Stimulated activated CD4-positive, alpha-beta T cell treated with anti-CD3 and anti-CD28 coated beads, Interleukin-4, amount 100 ng/mL, for 48 hours (primary cell): ENCODE measurements at places on chromosomes 5 and 9.

DNA sequence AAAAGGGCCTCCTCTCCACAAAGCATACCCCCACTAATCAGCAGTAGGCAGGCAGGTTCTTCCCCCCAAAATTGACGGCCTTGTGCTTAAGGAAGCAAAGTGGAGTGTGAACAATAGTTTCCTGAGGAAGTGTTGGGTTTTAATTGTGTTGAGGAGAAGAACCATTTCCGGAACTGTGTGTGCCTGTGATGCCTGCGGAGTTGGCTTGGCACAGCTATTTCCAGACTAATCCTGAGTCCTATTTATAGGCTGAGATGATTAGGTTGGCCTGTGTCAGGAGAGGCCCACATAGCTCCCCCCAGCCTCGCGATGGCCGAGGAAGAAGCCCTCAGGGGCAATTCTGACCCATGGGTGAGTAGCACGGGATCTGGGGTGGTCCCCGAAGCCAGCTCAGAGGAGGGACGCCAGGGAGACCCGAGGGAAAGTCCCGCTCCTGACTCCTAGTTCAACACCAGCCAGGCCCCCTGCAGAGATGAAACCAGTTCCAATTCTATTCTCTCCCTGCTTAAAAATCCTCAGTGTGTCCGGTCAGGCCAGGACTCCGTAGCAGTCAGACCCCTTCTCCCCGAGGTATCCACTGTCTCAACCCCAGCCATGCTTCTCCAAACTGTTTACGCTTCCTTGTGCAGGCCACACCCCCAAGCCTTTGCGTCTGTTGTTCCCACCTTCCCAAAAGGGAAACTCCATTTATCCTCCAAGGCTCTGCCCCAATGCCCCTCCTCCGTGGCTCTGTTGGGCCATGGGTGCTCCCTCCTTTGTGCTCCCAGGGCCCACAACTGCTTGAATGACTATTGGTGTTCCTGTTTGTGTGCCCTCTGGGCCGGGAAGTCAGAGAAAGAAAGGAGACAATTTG, 18.1 kb downstream of the GSN start:
- DNase-seq, result no peak

- no peak for DNase-seq
Observed at GRCh38 chr9:95764533-95765319, 110.8 kb upstream of the ERCC6L2 start.

DNA sequence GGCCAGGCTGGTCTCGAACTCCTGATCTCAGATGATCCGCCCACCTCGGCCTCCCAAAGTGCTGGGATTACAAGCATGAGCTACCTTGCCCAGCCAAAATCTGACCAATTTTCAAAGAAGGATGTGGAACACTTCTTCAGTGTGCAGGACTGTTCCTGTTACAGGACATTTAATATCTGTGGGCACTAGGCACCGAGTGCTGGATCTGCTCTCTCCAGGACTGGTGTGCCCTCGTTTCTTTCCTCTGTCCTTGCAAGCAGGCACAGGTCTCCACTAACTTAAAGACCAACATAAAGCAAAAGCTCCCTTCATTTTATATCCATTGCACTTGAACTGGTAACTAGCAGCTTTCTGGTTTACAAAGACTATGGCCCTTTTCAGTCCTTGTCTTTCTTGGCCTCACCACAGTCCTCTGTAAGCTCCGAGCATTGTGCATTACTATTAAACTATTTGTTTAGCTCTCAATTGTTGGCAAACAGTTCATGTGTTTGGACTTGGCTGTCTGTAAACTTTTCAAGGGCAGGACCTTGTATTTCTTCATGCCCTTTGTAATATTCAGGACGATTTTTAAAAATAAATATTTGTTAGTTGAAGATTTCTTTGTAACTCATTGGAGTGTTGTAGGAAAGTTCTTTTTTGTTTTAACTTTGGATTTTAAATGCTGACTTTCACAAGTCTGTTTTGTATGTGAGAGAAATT, 37.3 kb downstream of the ARHGEF28 start:
- no peak for DNase-seq

- peak; percentile 20 for DNase-seq
Observed at GRCh38 chr9:109182940-109183798, 16.1 kb upstream of the FRRS1L start.

GRCh38 chr9:96279932-96280331, 22.0 kb downstream of the HSD17B3 start:
- no peak for DNase-seq

- DNase-seq, result no peak
Observed at GRCh38 chr5:178392931-178393394, 160.4 kb upstream of the PHYKPL start.

GRCh38 chr5:103016167-103016566, 103.8 kb downstream of the GIN1 start:
- DNase-seq, result no peak

- peak; percentile 30 for DNase-seq
Observed at GRCh38 chr9:22052376-22052945, 43.4 kb upstream of the CDKN2B start.

GRCh38 chr5:109838157-109838556, 148.4 kb downstream of the MAN2A1 start:
- DNase-seq, result no peak

GRCh38 chr5:102959055-102959454, 160.9 kb downstream of the GIN1 start:
- no peak for DNase-seq

GRCh38 chr5:143064676-143065075, 294.5 kb downstream of the ARHGAP26 start:
- no peak for DNase-seq

- no peak for DNase-seq
Observed at GRCh38 chr5:180787711-180788431, 14.7 kb downstream of the MGAT1 start.

DNA sequence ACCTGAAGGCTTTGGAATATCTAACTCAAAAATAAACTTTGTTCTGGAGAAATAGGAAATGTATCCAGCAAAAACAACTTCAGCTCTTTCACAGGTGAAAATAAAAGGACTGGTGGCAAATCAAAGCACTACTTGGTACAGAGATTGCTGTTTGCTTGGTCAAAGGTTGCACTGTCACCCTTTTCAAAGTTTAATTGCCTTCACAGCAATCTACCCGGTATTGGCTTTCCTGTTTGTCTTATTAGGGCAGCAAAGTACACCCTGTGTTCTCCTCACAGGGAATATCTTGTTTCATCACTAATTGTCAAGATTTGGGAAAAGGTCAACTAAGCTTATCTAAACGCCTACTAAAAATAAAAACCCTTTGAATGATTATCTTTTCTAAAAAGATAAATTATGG, 214.1 kb upstream of the ADCY2 start:
- DNase-seq, result no peak

DNA sequence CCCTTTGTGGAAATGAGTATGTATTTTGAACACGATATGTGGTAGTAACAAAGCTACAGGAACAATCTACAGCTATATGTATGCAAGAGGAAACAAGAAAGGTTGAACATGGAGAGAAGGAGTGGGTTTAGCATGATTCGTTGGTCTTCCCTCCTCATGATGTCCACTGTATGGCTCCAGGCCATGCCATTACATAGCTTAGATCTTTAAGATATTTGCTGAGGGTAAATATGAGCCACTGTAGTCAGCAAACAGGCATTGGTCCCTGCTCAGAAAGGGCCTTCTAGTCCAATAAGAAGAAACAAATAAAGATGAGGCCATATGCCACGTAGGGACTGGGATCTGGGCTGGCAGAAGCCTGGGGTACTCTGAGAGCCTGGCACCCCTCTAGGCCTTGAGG, 543.2 kb upstream of the SGCD start:
- DNase-seq, result no peak

DNA sequence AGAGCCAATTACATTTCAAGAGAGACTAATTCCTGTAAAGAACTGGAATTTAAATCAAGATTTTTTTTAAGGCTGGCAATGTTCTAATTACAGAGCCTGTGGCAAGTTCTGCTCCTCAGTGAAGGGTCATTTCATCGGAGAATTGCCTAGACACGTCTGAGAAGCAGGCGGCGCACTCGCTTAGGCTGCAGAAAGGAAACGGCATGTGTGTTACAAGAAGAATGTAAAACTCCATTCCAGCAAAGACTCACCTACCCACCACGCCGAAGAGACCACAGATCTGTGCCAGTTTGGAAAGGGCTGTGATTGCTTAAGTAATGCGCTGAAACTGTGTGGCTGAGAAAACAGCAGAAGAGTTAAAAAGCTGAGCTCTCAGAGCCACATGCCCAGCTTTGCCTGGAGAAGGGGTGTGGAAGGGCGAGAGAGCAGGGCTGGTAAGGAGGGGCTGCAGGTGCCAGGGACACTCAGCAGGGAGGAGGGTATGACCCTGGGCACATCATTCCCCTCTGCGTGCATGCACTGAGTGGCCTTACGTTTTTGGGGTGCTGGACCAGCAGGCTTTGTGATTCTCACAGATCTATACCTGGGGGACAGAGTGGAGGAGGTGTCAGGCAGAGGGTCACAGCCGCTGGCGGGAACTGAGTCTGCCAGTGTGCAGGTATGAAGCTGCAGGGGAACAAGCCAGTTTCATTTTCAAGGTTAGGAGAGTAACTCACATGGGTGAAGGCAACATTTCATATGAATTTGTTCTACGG, 17.8 kb upstream of the SLC25A51 start:
- no peak for DNase-seq

GRCh38 chr5:145158730-145159129, 676.4 kb downstream of the PRELID2 start:
- DNase-seq, result no peak

DNA sequence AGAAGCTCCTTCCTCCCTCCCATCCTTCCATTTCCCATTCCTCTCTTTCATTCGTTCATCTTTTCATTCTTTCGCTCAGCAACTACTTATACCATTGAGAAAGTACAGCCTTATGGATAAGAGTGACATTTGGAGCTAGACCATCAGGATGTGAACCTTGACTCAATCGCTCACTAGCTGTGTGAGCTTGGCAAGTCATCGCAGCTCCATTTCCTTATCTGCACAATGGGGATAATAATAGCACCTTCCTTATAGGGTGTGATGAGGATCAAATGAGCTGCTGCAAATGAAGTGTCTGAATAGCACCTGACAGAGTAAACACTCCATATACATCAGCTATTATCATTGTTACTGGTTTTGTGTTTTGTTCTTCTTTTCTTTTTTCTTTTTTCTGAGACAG, 28.1 kb upstream of the SYNPO start:
- DNase-seq, result no peak

- no peak for DNase-seq
Observed at GRCh38 chr5:93247105-93247504, 333.9 kb downstream of the NR2F1-AS1 start.

DNA sequence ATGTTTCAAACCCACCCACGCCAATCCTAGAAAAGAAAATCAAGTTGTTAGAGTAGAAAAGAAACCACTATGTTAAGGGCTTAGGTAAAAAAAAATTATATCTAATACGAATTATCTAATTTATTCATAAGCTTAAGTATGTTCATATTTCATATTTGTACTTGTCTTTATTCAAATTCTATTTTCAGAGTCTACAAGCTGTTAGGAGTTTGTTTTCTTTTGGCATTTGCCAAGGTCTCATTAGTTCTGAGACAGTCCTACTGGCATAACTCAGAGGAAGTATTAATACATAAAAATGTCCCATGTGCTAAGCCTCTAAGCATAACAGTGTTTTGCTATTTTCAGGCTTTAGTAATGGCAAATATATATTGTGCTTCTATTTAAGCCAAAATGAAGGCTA, 57.6 kb downstream of the STARD4 start:
- no peak for DNase-seq

DNA sequence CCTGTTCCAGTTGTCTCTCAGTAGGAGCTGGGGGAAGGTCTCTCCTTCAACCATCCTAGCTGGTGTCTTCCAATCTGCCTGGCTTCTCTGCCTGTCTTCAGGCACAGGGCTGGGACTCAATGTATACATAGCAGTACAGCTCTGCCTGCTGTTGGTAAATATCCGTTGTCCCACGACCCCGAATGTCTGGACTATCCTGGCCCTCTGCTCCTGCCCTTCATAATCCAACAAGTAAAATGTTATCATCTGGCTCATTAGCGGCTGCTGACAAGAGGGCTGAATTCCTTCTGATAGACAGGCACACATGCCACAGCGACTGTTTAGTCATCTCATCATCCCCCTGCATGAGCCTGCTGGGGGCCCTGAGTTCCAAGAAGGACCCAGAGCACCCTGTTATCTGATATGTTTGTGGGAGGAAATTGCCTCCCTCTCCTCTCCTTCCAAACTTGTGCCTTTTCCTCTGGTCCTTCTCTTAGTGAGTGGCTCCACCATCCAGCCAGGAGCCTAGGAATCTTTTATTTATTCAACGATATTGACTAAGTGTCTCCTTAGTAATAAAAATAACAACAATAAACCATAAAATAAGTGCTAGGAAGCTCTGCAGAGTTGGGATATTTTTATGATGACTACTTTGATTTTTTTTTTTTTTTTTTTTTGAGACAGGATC, 29.5 kb upstream of the TGFBR1 start:
- DNase-seq, result no peak

- no peak for DNase-seq
Observed at GRCh38 chr9:90099262-90099963, 494.6 kb downstream of the GADD45G start.

GRCh38 chr5:91302305-91302704, 80.8 kb downstream of the ARRDC3 start:
- no peak for DNase-seq

GRCh38 chr5:123046222-123046621, 9.7 kb upstream of the PPIC start:
- DNase-seq, result no peak
